ENCODE measurements at places on chromosomes 2 and 18.

- no peak for DNase-seq
Observed at GRCh38 chr18:29251681-29252080, 1074.8 kb upstream of the CDH2 start.

- DNase-seq, result no peak
Observed at GRCh38 chr2:88852753-88853402, 161.4 kb downstream of the RPIA start.

DNA sequence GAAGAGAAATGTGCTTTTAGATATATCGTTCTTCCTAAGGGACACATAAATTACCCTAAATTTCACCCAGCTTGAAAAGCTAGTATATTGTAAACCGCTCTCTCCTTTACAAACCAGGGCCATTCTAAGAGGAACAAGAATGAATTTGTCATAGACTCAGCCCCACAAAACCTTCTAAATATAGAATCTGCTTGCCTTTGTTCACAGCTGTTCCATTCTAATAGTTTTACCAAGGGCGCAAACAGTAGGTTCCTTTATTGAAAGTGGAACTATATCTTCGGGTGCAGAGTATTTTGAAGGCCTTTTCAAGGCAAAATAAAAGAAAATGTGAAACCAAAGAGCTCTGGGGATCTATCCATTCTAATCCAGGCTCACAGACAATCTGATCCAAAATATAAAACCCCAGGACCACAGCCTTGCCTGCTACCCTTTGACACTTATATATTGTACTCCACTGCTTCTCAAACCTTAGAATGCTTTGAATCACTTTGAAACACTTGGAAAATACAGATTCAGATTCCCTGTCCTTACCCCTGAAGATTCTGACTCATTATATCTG, 316.8 kb downstream of the PAX3 start:
- DNase-seq, result no peak

DNA sequence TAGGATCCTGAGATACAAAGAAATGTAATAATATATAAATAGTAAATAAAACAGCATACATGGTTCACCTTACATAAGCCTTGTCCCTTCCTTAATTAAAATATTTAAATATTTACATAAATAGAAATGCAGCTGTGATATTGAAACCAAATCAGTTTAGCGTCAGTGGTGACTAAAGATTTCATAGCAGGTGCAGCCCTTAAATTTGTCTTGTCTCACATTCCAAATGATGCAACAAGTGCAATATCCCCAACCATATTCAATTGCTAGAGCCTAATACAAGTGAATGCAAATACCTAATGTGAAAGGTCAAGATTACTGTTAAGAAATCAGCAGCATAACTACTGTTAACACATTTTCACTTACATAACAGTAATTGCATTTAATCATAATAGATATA, 539.5 kb downstream of the NYAP2 start:
- DNase-seq, result no peak

DNA sequence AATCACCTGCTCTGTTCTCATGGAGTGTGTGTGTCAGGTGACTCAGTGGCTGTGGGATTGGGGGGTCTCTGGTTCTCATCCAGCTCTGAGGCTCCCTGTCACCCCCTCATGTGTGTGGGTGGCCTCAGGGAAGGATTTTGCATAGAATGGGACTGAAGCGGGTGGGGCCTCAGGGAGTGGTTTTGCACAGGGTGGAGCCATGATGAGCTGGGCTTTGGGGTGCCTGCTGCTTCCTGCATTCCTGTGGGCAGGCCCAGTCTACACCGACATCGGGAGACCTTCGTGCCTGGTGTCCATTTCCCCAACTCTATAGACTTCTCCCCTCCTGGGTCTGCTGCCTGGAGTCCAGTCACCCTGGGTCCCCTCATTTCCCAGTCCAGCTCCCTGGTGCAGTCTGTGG, 59.7 kb downstream of the VAPA start:
- DNase-seq, result no peak

DNA sequence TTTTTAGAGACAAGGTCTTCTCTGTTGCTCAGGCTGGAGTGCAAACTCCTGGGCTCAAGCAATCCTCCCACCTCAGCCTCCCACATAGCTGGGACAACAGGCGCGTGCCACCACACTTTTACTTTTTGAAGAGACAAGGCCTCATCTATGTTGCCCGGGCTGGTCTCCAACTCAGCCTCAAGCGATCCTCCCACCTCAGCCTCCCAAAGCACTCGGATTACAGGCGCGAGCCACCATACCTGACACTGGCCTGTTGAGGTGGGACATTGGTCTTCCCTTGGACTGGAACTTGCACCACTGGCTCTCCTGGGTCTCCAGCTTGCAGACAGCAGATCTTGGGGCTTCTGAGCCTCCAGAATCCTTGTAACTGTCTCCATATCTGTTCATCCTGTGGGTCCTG, 75.6 kb downstream of the NDUFA10 start:
- DNase-seq, result no peak

DNA sequence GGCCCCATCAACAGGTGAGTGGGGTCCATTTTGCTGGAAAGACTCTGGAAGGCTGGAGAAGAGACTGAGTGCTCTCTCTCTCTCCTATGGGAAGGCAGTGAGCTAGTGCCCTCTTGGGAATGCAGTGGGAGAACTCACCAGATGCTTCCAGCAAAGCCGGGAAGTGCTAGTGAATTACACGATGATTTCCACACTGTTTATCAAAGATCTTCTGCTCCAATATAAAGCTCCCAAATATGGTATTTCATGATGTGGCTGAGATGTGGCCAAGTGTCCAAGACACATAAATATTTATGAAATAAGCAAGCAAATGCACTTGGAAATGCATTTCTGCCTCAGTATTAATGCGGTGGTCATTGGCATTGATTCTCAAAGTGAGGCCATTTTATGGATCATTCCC, 135.9 kb downstream of the VAPA start:
- DNase-seq, result no peak

GRCh38 chr18:10805587-10806118, 279.8 kb downstream of the NAPG start:
- no peak for DNase-seq

DNA sequence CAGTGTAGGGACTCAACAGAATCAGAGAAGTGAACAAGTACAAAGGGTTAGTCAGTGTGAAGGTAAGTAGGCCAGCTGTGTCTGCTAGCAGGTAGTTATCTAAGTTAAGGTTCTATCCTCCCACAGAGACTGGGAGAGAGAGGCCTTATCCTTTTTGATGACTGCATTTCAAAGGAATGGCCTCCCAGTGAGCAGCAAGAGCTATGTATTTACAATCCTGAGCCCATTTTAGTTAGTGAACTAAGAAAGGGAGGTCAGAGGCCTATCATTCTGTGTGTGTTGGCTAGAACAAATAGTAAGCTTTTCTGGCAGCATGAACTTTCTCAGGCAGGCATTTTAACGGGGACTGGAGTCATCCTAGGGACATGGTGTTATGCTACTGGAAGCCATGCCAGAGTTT, 182.9 kb downstream of the VWC2L start:
- peak; percentile 94 for DNase-seq

GRCh38 chr18:32552421-32553030, 81.8 kb upstream of the GAREM1 start:
- DNase-seq, result peak; percentile 68

GRCh38 chr2:189151906-189152305, 27.7 kb downstream of the COL5A2 start:
- DNase-seq, result no peak

- DNase-seq, result peak; percentile 94
Observed at GRCh38 chr2:38959938-38960608, 70.4 kb downstream of the ARHGEF33 start.

GRCh38 chr2:230849633-230850357, 14.9 kb upstream of the ITM2C start:
- no peak for DNase-seq

DNA sequence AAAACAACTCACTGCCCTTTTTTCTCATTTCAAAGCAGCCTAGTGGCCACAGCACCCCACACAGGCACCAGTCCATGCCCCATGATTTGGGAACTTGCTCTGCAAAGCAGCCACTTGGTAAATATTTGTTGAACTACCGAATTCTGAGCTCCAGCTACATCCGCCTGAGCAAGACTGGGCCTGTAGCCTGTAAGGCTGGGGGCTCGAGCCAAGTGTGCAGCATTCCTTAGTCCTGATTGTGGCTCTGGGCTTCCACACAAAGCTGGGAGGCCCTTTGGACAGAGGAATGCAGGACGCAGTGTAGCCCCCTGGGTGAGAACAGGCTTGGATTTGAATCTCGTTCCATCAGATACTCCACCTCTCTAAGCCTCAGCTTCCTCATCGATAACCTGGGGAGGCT, 88.4 kb downstream of the ACTR2 start:
- DNase-seq, result no peak

- peak; percentile 92 for DNase-seq
Observed at GRCh38 chr2:31312898-31313297, 78.9 kb downstream of the EHD3 start.

- peak; percentile 17 for DNase-seq
Observed at GRCh38 chr2:164655336-164655735, 34.1 kb upstream of the GRB14 start.

GRCh38 chr2:84427235-84428138, 31.6 kb downstream of the SUCLG1 start:
- DNase-seq, result peak; percentile 79

- peak; percentile 43 for DNase-seq
Observed at GRCh38 chr2:188303363-188304031, 11.8 kb downstream of the GULP1 start.

DNA sequence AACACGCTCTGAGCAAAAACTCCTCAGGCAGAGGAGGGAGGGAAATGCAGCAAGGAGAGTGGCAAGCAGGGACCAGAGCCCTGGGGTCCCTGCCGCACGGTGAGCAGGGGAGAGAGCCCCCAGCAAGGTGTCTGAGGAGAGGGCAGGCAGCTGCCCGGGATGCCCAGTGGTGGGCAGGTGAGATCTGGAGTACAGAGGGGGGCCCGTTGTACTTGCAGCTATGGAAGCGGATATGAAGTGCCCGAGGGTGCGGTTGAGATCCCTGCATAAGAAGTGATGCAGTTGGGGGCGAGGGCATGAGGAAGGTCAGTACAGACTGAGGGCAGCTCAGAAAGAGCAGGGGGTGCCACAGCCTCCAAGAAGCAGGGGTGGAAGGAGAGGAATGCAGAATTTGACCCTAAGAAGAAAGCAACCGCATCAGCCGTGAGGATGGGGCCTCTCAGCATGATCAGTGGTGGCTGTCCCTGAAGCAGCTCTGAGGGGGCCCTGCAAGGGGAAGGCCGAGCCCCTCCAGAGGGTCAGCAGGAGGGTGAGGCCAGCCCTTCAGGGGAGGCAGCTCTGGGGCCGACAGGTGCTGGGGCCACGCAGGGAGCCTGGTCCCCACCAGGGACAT, 29.4 kb downstream of the MTERF4 start:
- no peak for DNase-seq

- no peak for DNase-seq
Observed at GRCh38 chr2:241007880-241008710, 9.7 kb downstream of the SNED1 start.

- DNase-seq, result no peak
Observed at GRCh38 chr2:43469094-43469493, 126.7 kb downstream of the THADA start.

GRCh38 chr18:56851774-56852173, 200.6 kb downstream of the WDR7 start:
- DNase-seq, result no peak

DNA sequence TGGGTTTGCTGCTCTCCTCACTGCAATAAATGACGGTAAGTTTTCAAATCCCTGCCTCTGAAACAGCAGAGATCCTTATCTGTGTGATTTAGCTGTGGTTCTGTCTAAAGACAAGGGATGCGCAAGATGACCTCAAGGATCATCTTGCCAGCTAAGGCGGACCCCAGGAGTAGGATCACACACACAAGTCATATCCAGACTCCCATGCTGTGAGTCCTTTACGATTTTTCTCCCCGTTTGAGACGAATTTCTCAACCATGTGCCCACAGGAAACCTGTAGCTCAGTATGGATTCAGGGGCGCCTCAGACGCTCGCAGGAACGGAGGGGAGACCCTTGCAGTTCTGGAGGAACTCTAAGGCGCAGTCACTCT, 11.1 kb upstream of the DCTN1 start:
- peak; percentile 44 for DNase-seq

DNA sequence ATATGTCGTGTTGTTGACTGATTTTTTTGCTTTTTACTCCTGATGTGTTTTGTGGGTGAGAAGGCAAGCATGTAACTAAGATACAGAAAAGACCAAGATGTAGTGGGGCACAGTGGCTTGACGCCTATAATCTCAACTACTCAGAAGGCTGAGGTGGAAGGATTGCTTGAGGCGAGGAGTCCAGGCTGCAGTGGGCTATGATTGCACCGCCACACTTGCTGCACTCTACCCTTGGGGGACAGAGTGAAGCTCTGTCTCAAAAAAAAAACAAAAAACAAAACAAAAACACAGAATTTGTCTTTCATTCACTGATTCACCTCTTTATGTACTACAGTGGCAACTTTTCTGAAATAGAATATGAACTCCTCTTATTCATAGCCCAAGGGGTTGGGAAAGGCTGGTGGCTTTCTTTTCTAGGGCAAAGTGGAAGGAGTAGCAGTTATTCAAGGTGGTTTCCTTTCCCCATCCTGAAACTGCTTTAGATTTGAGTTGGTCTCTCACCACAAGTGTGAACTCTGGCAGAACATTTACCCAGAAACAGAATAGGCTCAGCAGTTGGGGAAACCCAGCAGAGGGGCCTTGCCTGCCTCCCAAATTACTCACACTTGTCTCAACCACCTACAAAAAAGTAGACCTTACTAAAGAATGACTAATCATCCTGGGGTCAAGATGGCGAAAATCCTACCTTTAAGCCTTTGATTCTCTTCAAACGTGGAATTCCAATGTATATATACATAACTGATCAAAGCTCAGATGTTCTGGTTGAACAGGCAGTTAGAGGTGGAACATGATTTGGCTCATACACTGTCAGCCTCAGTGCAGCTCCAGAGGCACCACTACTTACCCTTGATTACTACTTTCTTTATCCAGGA, 6.5 kb downstream of the TANK start:
- peak; percentile 50 for DNase-seq

DNA sequence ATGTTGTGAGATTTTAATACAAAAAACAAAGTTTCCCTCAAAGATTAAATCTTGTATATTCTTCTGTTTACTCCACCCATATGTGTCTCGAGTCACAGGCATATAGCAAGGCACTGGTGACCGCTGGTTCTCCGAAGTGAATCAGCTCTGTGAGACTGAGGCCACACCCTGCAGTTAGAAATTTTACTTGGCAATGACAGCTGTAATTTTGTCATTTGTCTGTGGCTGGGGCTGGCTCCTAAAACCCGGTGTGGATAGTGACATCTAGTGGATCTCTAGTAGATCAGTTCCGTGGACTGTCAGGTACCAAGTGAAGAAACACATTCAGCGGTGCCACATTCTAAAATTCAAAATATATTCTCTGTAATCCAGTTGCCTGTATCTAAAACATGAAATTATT, 278.0 kb downstream of the NEDD4L start:
- peak; percentile 58 for DNase-seq

GRCh38 chr2:64179582-64180321, 35.5 kb upstream of the PELI1 start:
- peak; percentile 56 for DNase-seq
